GM13976 (cell line): ENCODE measurements at places on chromosomes 7 and 10.
A peak's percentile ranks its signal among the peaks of the same experiment; 100 is the strongest.

DNA sequence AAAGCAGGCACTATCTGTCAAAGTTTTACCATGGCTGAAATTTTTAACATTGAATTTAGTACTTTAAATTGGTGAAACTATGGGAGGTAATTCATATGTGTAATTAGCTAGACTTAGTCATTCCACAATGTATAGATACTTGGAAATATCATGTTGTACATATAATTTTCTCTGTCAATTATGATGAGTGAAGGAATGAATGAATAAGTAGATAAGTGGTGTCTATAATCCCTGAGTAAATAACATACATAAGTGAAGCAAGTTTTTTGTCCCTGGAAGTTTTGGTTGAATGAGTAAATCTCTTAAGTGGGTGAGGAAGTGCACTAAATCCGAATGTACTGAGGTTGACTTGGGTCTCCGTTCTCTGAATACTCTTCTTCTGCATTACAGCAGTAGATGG, 201.0 kb downstream of the CSTF2T start:
- no peak for DNase-seq

- DNase-seq, result no peak
Observed at GRCh38 chr7:85039196-85039923, 147.5 kb downstream of the SEMA3D start.

- DNase-seq, result no peak
Observed at GRCh38 chr10:101354328-101355071, 535 bp downstream of the BTRC start.

DNA sequence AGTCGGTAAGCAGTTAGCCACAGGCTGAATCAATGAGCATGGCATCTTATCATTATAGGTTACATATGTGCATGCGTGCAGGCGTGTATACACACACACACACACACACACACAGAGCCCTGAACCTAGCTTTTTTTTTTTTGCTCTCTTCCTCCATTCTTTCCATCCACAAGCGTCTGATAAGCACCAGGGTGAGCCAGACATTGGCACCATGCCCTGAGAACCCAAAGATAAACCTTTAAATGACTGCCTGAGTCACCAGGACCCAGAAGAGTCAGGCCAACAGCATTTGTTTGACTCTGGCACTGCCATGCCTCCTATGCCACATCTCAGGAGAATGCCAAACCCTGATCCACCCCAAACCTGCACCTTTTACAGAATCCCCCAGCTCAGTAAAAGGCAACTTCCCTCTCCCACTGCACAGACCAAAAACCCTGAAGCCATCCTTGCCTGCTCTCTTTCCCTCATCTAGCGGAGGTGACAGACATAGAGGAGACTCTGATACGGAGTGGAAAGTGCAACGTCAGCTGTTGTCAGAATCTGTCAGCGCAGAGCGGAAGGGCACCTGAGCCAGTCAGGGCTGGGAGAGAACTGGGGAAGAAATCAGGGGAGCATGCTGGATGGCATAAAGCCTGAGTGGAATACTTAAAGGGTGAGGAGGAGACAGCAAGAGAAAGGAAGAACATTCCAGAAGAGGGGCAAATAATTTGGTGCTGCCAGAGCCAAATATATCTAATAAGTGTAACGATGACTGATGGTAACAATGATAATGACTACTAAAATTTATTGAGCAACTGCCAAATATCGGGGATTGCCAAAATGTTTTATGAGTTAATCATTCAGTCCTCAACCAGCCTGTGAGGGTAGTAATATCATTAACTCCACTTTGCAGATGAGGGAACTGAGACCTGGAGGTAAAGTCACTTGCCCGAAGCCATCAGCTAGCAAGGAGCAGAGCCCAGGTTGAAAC, 3.2 kb downstream of the PARP12 start:
- no peak for DNase-seq

DNA sequence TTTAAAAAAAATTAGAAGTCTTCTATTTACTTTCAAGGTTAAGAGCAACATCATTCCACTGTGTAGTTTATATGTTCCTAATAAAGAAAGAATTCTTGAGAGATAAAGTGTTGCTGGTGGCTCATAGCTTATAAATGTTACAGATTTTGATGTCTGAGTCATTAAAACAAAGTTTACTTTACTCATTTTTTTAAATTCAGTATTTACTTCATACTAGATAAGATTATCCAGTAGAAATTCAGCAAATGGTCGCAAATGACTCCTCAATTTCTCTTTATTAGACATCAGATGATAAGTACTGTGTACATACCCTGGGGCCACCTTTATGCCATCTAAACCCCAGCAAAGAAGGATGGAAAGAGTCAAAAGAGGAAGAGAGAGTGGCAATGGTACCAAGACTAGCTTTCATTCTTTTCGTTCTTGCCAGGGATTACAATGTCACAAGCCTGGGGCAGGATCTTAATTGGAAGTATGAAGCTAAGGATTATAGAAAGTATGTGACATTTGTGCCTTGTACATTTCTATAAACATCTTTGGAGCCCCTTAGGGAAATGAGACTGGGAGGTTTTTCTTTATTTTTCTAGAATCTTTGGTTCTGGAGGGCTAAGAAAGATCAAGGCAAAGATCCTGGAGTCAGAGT, 206.1 kb downstream of the CHRM2 start:
- DNase-seq, result no peak

DNA sequence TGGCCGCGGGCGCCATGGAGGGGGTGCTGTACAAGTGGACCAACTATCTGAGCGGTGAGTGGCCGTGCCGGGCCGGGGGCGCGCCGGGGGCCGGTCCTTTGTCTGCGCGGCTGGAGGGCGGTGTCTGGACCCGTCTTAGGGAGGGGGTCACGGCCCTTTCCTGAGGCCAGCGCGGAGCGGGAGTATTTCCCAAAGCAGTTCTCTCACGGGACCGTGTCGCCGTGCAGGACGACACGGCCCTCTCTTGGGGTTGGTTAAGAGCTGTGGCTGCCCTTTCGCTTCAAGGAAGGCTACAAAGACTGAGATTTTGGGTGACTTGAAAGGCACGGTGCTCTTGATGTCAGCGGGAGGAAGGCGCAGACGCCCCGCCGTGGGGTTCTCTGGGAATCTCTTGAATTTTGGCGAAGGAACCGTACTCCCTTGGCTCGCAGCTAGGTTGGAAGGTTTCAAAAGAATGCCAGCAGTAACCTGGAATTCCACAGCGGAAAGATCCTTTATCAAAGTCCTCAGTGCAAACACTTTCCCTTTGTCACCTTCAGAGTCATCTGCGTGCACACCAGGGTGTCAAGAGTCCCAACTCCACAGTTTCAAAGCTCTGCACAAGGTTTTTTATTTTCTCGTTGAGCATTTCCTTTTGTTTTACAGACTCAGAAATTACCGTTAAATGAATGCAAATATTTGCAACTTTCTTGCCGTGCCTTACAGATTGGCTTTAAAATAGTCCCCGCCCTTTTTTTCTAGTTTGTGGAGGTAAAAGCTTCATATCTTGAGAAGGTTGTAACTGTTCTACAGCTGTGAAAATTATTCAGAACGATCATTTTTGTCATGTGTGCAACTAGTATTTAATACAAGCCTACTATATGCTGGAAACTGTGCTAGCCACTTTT, 780 bp downstream of the PLEKHA8 start:
- no peak for DNase-seq

DNA sequence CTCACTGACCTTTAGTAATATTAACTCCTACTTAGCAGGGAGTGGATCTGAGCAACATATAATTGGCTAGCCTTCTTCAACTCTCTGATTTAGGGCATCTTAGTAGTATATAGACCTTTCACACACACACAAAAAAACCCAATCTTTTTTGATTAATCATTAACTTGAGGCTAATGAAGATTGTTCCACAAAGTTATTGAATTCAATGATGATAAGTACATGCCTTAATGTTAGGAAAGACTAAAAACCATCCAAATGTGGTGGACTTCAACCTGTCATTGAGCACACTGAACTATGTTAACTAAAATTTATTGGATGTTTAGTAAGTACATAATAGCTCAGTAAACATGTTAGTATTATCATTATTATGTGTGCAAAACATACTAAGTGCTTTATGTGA, 179.4 kb upstream of the SLC25A13 start:
- DNase-seq, result no peak

DNA sequence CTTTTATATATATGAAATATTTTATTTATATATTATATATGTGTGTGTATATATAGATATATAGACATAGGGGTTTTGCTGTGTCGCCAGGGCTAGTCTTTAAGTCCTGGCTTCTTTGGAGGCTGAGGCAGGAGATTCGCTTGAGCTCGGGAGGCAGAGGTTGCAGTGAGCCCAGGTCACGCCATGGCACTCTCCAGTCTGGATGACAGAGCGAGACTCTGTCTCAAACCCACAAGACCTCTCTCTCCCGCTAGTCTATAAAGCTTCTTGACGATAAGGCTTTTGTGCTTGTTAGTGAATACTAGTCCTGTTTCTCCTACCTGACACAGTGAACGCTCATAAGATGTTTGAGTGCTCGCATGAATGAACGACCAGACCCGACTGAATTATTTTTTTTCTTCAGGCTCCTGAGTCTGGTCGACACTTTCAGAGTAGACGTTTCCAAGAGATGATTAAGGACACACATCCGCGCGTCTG, 577 bp upstream of the DDX21 start:
- DNase-seq, result no peak

DNA sequence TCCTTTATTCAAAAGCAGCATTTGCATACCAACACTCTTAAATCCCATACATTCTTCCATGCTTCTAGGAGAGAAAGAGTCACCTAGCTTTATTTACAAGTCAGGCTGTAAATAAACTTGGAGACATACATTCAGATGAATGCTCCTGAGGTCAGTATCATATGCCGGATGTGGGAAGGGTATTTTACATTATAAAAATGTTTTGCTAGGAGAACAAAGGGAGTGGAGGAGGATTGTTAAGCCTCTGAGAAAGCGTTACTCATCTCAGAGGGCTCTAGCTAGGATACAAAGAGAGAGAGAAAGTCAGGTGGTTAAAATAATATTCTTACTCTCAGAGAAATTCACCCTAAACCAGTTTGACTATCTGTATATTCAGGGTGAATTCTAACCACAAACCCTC, 300.9 kb upstream of the NPSR1 start:
- no peak for DNase-seq

GRCh38 chr7:132488634-132489302, 87.5 kb downstream of the PLXNA4 start:
- no peak for DNase-seq

DNA sequence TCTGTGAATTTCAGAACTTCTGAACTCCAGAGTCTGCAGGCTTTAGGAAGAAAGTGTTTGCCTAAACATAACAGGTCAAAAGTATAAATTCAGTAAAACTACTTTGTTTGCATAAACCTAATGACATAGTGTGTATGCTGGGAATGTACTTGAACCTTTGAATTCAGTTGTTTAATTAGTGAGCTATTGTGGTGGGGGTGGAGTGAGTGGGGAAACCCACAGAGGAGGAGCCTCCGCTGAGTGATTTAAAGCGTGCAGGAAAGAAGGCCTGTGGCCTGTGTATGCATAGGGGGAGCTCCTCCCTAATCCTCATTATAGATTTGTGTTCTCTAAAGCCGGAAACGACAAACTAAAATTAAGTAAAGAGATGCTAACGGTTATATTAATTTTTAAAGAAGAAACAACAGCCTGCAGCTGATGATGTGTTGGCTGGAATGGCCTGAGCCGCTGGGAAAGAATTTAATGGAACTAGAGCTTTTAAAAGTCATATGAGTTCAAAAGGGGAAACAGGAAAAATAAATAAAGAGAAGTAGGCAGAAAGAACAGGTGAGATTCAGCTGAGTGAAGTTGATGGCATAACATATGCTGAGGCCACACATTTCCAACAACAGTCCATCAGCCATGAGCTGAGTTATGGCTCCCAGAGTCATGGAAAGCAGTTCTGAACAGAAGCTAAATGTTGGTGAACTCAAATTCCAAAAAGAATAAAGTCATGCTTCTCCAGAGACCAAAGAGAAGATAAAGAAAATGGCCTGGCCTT, 595.0 kb downstream of the GRM8 start:
- peak; percentile 57 for DNase-seq

- DNase-seq, result peak; percentile 50
Observed at GRCh38 chr10:5971315-5971832, 6.0 kb downstream of the IL15RA start.

DNA sequence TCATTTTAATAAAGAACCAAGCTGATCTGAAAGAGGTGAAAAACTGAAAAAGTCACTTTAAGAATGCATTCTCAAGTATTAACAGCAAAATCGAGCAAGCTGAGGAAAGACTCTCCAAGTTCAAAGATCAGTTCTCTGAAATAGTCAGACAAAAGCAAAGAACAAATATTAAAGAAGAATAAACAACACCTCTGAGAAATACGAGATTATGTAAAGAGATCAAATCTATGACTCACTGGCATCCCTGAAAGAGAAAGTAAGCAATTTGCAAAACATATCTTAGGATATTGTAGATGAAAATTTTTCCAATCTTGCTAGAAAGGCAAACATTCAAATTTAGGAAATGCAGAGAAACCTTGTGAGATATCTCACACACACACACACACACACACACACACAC, 138.4 kb upstream of the HGF start:
- DNase-seq, result no peak

GRCh38 chr10:3714967-3715366, 70.0 kb downstream of the KLF6 start:
- no peak for DNase-seq

DNA sequence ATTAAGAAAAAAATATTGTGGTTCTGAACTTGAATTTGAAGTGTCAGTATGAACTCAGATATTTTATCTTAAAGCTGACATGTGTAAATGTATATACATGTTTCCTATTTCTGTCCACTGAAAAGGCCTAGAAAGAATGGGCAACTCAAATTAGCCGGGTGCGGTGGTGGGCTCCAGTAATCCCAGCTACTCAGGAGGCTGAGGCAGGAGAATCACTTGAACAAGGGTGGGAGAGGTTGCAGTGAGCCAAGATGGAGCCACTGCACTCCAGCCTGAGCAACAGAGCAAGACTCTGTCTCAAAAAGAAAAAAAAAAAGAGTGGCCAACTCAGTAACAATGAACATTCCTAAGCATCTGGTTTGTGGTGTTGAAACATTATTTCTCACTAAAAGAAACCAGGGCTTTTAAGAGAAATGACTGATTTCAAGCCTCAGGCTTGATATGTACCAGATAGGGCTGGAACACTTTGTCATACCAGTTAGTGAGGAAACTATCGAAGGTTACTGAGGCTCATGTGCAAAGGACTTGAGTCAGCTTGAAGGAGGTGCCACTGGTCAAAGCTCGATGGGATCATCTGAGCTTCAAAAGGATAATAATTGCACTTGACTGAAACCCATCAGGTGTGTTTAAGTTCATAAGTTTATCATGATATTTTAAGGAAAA, 40.5 kb downstream of the AOAH start:
- no peak for DNase-seq

DNA sequence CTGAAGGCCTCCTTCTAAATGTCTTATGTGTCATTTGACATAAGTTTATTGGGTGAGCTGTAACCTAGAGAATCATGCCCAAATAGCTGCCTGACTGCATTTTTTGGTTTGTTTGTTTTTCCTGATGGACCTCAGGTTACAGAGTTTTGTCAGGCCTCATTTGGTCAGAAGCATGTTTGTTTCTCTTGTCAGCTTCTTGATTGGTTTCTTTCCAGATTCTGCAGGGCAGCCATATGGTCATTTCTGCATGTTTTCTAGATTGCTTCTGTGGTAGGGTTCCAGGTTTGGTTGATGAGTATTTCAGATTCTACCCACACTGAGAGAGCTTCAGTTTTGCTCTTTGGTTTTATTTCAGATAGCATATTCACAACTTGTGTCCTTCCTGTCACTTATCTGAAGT, 28.0 kb downstream of the GLCCI1 start:
- no peak for DNase-seq

- peak; percentile 45 for DNase-seq
Observed at GRCh38 chr10:118729641-118730258, 25.0 kb downstream of the CACUL1 start.

GRCh38 chr7:101112233-101112632, 14.7 kb upstream of the SERPINE1 start:
- no peak for DNase-seq

GRCh38 chr7:54989453-54990225, 29.2 kb upstream of the EGFR start:
- DNase-seq, result no peak
